ENCODE measurements at places on chromosomes 7 and 10.
A peak's percentile ranks its signal among the peaks of the same experiment; 100 is the strongest.

DNA sequence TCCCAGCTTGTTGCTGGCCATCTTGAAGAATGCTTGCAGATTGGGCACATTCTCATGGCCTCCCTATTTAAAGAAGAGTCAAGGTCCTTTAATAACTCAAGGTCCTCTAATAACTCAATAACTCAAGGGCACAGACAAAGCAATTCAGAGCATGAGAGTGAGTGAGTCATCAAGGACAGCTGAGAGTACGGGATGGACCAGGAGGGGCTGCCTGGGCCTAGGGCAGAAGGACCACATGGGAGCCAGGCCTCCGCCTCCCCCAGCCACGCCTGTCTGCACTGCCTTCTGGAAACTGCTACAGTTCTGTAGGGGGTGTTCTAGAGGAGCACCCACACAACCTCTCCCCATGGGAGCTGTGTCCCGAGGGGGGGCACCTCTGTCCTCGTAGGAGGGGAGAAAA lies 48.9 kb downstream of the ZNF503 start:
- peak; percentile 53 for DNase-seq

- DNase-seq = no peak
Observed at GRCh38 chr10:34222359-34222758, 592.7 kb downstream of the PARD3 start.

DNA sequence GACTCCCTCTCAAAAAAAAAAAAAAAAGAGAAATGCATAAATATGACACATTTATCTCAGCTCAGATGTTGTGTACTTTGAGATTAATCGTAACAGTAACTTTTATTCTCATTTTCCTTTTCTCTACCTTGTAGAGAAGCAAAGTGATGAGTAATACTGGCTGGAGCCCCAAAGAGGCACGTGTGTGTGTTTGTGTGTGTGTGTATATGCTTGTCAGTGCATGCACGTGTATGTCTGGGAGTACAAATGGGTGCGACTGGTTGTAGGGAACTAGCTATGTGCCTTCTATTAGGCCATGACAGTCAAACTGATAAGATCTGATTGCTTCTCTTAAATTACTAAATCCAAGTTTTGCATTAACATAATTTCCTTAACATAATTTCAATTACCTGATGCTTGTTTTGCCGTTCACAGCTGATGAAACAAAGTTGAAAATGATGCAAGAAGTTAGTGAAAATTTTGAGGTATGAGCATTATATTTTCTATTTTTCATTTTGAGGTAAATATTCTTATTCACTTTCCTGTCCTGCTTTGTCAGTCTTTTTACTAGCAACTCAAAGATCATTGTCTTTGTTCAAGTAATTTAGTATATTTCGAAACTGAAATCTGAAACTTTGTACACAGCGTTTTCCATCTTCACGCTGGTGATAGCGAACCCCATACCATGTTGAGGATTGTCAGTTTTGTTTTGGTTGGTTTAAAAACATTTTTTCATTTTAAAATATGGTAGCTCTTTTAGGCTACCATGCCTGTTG lies 3.4 kb downstream of the TRRAP start:
- no peak for DNase-seq

GRCh38 chr10:31926160-31926559 lies 2.5 kb downstream of the ARHGAP12 start:
- DNase-seq = no peak

GRCh38 chr10:85986777-85987176 lies 379.8 kb downstream of the GRID1 start:
- DNase-seq = no peak

DNA sequence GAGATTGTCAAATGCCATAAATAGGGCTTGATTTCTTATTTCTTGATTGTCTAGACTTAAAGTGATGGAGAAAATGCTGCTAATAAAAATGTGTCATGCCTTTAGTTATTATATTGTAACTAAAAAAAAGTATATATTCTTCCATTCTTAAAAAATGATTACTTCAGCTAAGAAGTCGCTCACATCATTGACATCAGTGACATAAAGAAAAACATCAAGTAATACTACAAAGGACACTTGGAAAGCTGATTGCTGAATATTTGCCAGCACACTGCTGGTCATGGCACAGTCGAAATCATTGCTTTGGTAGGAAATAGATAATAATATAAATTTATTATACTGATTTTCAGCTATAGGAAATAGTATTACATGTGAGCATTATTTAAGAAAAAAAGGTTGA lies 62.6 kb downstream of the LOXL4 start:
- DNase-seq = no peak

- no peak for DNase-seq
Observed at GRCh38 chr7:11969643-11970042, 137.6 kb upstream of the THSD7A start.

GRCh38 chr10:127977357-127978009 lies 70.6 kb downstream of the PTPRE start:
- peak; percentile 91 for DNase-seq

GRCh38 chr10:553233-553632 lies 136.2 kb downstream of the DIP2C start:
- no peak for DNase-seq

All from osteoblast (primary cell).